ENCODE measurements at places on chromosomes 1 and 21. TPM values are rescaled to one million over a fixed set of nuclear protein-coding genes. Genes with fewer than 3 reads are reported as not detected.

DNA sequence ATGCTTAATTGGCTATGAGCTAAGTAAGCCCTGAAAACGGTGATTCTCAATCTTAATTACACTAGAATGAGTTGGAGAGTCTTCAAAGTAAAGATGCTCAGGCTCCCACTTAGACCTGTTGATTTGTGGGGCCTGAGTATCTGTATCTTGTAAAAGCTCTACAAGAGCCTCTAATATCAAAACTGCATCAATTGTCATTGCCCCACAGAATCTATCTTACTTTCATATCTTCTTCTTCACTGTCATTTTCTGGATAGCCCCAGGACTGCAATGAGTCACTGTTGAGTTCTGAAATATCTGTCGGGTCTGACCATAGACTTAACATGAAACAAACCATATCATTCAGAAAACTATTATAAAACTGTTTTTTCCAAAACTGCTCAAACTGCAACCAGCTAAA, 102.8 kb upstream of the SERTAD4 start:
- DNase-seq, result no peak

DNA sequence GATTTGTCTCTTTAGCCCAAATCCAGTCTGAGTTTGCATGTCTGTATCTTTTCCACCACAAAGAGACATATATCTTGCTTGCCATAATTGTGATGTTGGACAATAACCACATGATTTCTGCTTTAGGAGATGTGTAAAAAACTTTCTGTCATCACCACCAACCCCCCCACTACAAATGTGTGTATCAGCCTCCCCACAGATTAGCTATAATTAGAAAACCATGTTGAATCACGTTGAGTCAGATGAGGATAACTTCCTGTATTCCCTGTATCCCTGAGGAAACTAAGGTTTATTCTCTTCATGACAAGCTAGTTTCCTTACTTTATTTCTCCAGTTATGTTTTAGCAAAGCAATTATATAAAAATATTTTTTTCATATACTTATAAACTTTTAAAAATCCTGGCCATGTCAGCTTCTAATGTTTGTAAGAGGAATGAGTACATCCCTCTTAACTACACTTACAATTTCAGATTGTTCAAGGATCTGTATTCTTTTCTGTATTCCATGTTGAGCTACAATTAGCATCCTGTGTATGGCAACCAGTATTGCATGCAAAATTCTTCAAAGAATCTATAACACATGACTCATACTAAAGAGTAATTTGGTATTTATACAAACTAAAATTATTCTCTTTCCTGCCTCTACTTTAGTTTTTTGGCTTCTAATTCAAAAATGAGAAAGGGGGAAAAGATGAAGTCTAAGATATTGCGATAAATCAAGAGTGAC, 143.0 kb downstream of the FMN2 start:
- no peak for DNase-seq

DNA sequence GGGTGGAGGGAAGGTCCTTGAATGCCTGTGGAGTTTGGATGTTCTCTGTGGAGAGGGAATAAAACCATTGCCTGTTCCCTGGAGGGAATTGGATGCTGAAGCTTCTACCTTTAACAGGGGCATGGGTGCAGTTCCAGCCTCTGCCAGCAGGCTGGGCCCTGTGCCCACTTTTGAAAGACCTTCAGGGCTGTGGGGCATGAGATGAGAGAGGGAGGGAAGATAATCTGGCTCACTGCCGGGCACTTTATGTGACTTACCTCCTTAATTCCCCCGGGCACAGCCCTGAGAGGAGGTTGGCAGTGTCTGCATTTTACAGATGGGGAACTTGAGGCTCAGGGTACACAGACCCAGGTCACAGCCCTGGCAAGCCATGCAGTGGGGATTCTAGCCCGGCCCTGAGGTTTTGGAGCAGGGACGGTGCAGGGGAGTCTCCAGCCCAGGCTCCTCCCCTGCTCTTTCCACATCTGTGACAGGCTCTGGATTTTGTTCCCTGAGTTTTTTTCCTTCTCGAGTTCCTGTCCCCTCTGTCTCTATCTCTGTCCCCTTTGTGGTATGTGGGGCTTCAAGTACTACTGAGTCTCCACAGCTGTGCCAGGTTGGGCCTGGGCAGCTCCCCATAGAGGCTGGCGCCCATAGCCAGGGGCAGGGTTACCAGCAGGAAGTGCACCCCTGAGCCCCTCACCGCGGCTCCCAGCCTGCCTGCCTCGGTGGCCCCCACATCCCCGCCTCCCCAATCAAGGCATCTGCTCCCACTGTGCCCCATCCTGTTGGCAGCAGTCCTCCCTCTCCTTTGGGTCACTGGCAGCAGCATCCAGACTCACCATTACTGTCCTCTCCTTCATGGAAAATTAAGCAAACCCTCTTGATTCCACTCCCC, 14.0 kb upstream of the THEMIS2 start:
- peak; percentile 73 for DNase-seq

DNA sequence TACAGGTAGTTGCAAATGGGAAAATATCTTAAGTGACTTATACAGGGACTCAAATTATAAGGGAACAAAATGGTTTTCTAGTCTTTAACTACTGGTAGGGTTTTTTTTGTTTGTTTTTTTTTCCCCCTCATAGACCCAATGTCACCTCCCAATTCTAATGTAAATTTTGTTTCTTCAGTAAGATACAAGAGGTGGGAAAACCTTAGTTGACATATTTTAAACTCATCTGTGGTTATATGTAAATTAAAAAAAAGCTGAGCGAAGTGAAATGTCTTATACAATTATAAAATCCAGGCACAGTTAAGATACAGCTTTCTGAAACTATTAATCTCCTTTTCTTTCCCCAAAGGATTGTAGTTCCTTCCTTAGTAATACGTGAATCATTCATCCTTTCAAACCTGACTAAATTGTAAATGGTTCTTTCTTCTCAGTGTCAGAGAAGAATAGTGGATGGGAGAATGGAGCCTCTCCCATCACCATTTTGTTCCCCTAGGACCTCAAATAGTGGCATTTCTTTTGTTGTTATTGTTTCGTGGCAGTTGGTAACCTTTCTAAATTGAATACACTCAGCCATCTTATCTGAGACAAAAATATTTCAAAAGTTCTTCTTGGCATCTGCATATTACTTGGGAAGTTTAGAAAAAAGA, 11.2 kb downstream of the TSEN15 start:
- DNase-seq, result no peak

DNA sequence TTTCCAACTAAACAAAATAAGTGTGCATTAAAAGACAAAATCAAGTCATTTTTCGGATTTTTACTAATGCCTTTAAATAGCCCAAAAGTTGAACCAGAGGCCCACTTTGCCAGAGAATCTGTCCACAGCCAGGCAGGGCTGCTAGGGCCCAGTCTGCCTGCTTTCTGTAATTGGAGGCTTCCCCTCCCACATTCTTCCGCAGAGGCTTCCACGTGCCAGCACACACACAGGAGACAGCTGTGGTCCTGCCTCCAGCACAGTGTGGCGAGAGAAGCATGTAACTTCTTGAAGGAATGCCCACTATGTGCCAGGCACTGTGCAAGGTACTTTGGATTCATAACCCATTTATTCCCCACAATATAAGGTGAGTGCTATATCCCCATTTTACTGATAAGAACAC, 11.3 kb upstream of the PDZK1IP1 start:
- DNase-seq, result no peak

GRCh38 chr1:24105368-24106160, 6.4 kb downstream of the MYOM3 start:
- no peak for DNase-seq

DNA sequence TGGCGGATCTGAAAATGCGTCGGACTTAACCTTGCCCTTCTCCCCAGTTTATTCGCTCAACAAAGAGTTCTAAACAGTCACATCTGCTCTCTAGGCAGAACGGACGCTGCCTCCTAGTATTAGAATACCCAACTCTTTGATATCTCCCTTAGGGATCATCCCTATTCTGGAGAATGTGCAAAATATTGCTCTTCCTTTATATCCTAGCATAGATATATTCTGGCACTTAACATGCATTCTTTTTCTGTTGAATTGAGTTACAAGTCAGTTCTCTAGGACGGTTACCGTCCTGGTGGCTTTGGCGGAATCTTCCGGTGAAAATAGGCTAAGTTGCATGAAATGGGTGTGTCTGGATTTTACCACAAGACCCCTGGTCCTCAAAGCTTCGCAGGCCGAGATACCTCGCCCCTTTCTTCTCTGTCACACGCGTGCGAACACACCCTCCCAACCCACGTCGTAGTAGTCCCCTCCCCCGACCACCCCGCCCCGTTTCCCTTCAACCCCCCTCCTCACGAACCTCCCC, 501 bp upstream of the DNAJC6 start:
- no peak for DNase-seq

- peak; percentile 23 for DNase-seq
These were observed 150.5 kb downstream of the LRIG2 start for GRCh38 chr1:113223546-113223945.

- no peak for DNase-seq
These were observed 7.2 kb upstream of the S100A8 start for GRCh38 chr1:153397924-153398651.

DNA sequence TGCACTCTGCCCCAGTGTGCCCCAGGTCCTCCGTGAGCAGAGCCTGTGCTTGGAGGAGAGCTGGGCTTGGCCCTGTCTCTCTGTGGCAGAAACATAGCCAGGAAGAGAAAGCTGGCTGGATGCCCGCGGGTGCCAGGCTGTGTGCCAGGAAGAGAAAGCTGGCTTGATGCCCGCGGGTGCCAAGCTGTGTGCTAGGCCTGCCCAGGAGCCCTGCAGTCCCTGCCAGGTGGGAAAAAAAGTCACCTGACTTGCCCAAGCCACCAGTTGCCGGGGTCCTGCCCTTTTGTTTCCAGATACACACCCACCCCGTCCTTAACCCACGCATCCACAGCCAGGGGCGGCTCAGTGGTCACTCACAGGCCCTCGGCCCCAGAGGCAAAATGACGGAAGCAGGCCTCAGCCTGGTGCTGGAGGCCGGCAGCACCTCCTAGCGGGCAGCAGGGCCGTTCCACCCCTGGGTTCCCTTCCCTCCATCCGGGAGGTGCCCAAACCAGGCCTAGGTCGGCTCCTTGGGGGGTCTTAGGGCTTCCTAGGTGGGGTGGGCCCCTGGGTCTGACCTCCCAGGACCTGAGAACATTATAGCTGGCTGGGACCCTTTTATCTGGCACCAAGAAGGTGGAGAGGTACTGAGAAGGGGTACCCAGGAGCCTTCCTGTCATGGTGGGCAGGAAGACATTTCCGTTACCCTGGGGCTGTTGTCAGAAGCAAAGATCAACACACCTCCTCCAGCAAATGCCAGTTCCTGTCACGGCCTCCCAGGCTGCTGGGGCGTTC, 9.1 kb downstream of the ITGB2 start:
- DNase-seq, result peak; percentile 72

GRCh38 chr1:110673805-110674336, 869 bp downstream of the KCNA3 start:
- no peak for DNase-seq

GRCh38 chr1:111989531-111990025, at the start of gene KCND3:
Gene KCND3 (minus strand): TSS chr1:111989668.
- DNase-seq, result peak; percentile 58

- no peak for DNase-seq
These were observed 14.7 kb downstream of the SRRM1 start for GRCh38 chr1:24657781-24658180.

GRCh38 chr1:2129256-2129943, 65.2 kb downstream of the FAAP20 start:
- DNase-seq, result no peak

DNA sequence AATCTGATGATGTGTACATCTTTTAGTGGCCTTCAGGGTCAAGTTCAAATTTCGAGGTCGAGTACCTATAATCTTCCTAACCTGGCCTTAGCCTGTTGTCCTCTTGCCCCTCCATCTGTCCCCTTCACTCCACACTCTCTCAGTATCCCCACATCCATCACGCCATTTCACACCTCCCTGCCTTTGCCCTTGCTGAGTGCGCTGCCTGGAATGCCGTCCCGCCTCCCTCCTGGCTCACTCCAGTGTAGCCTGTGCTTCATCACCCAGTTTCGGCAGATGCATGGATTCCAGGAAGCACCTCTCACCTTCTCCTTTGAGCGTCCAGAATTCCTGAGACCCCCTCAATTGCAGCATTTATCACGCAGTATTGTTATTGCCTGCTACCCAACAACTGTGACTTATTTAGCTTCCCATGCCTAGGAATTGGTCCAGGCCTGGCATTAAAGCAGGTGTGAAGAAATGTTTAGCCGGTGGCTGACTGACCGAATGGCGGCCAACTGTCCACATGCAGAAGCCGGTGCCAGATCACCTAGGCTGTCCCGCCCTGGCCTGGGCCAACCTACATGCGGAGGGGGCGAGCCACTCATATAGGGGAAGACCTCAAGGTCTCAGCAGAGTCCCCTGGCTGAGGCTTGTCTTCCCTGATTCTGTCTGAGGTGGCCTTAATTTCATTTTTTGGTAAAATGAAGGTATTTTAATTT, 34.5 kb downstream of the MYOM3 start:
- DNase-seq, result peak; percentile 55

The DNALI1 gene
- 3.5 TPM for total RNA-seq

The IL20 gene
- not detected for total RNA-seq

The RAD54L gene
- total RNA-seq, result 0.42 TPM

The HLCS gene
- 6.6 TPM for total RNA-seq

The PAPPA2 gene
- 0.06 TPM for total RNA-seq
